Erythroblast (primary cell): ENCODE measurements at places on chromosomes 7 and 10.
A peak's percentile ranks its signal among the peaks of the same experiment; 100 is the strongest.

DNA sequence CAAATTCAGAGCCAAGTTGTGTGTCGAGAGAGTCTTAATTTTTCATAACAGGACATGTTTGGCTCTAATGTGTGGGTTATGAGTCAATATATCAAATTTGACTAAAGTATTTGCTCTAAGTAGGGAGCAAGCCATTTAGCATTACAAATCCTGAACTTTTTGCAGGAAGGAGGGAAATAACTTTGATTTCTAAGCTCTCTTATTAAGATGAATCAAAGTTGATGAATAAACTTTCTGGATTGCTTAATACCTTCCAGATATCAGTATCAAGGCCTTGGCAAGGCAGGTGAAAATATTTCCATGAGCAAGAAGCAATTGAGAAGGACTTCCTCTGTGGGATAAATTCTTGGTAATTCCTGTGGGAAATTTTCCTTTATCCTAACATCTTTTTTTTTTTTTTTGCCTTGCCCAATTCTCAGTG is 258.8 kb downstream of the AHR start:
- no peak for DNase-seq

- no peak for DNase-seq
Measured at GRCh38 chr10:32445036-32445435, 904 bp upstream of the CCDC7 start.

- DNase-seq, result peak; percentile 72
Measured at GRCh38 chr10:11724938-11725776, 17.0 kb upstream of the ECHDC3 start.

GRCh38 chr10:136465-136762 is 1.2 kb downstream of the ZMYND11 start:
- DNase-seq, result no peak

- DNase-seq, result no peak
Measured at GRCh38 chr10:119061352-119061751, 19.3 kb downstream of the EIF3A start.

DNA sequence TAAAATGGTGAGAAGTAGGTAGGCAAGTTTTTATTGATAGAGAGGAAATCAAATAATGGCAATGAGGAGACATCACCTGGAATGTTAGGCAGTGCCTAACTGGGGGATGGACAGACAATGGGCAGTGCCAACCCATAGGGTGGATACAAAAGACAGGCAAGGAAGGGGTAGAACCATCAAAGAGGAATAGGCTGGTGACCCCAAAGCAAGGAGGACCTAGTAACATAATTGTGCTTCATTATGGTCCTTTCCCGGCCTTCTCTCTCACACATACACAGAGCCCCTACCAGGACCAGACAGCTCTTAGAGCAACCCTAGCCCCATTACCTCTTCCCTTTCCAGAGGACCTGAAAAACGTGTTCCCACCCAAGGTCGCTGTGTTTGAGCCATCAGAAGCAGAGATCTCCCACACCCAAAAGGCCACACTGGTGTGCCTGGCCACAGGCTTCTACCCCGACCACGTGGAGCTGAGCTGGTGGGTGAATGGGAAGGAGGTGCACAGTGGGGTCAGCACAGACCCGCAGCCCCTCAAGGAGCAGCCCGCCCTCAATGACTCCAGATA is 30.0 kb downstream of the PRSS2 start:
- no peak for DNase-seq
